CD4-positive, alpha-beta T cell (primary cell): ENCODE measurements at places on chromosomes 1 and 21.
A peak's percentile ranks its signal among the peaks of the same experiment; 100 is the strongest.

DNA sequence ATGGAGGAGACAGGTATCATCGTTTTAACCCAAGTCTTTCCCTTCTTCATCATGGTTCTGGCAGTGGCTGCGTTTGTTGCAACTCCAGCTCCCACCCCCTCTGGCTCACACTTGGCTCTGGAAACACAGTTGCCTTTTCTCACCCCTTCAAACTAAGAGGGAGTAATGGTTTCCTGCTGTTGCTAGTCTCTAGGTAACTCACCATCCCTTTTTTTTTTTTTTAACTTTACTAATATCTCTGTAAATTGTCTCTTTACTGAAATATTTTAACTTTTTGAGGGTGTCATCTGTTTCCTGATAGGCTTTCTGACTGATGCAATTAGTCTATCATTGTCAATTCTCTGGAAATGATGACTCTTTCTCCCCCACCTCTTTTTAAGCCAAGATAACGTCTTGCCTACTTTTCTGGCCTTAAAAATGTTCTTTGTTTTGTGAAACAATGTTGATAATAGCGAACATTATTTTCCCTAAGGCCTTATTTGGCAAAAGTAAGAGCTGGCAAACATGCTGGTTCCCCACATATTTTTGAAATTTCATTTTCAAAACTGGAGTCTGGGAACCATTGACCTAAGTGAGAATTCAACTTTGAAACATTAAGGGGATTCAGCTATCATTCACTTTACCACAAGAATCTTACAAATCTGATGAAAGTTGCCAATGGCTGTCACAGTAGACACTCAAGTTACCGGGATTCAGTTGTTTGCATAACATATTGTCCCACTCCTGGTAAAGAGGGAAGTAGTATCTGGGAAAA lies 85.3 kb downstream of the LEPR start:
- no peak for DNase-seq

GRCh38 chr21:17925000-17925610 lies 105.9 kb upstream of the C21orf91 start:
- peak; percentile 42 for DNase-seq

DNA sequence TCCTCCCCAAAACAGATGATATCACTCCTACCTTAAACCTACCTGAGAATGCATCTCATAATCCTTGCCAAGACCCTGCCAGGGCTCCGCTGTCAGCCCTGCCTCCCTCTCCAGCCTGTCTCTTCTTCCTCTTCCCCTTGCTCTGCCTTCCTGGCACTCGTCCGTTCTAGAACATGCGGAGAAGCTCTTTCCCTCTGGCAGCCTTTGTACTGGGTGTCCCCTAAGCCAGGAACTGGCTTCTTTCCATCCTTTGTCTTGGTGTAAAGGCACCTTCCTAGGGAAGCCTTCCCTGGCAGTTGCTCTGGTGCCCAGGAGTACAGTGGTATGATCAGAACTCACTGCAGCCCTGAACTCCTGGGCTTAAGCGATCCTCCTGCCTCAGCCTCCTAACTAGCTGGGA lies 36.1 kb downstream of the CTNNBIP1 start:
- no peak for DNase-seq

DNA sequence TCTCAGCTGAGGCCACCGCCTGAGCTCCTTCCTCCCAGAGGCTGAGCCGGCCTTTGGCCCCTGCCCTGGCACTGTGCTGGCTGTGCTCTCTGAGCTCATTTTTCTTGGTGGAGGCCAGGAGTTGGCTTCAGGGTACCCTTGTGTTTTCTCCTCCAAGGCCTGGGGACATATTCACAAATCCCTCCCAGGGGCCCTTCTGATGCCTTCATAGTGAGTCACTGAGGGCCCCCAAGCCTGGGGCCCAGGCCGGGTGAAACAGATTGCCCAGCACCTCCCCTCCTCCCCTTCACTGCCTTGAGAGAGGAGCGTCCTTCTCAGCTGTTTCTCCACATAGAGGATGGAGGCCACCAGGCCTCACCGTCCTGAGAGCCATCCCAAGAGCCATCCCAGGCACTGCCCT lies 105.8 kb downstream of the SIK1 start:
- DNase-seq, result no peak

DNA sequence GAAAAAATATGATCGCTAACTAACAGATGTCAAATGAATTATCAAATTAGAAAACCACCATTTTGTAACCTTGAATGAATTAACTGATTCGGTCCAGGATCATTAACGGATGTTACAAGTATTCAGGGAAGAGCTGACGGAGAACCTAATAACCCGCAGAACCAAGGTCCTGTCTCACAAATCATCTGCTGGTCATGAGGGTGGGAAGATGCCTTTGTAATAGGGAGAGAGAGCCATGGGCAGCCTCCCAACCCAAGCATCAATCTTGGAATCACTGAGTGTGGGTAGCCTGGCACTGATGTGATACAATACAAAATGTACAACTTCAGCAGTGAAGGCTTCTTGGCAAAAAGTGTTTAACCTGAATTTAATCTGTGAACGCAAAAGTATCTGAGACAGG lies 89.6 kb upstream of the CLDN14 start:
- no peak for DNase-seq

DNA sequence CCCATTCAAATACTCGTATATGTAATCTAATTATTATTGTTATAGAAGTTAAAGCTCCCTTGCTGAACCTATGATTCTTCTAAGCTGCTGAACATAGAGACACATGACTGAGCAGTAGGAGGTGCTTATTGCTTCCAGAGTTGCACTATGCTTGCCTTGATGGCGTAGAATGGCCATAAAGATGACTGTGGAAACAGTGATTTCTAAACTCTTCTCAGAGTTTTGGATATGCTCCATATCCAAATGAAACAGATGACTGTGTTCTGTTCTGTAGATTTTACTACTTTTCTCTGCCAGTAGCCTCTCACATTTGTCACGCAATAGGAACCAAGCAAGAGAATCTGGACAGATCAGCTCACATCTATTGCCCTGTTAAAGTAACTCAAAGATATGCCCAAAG lies 88.1 kb upstream of the CACYBP start:
- DNase-seq, result no peak

DNA sequence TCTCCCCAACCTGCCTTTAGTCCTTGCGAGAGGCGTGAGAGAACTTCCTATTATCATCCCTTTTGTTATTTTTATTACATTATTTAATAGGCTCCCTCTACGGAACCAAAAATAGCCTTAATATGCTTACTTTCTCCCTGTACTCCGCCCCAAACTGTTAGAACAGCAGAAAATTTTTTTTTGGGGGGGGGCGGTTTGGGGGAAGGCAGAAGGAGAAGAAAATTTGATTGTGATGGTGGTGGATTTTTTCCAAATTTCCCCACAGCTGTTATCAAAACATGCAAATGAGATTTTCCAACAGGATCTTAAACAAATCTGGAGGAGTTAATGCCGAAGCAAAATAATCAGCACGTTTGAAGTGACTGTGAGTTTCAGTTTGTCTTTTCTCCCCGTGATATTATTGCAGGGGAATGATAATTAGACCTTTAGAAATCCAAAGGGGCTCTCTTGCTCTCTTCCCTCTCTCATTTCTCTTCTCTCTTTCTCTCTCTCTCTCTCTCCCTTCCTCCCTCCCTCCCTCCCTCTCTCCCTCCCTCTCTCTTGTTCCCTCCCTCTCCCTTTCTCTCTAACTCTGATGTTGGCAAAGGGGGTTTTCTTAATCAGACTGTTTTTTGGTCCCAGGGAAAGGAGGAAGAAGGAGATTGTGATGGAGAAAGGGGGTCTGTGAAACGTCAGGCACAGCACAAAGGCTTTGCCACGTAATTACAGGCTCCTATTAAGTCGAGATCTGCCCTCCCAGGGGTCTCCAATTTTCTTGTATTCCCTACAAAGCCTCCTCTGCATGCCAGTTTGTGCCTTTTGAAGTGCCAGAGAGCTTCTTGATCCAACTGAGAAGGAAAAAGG lies 1.1 kb upstream of the PRRX1 start:
- no peak for DNase-seq

GRCh38 chr1:1779691-1780597 lies 1.7 kb upstream of the NADK start:
- peak; percentile 59 for DNase-seq

DNA sequence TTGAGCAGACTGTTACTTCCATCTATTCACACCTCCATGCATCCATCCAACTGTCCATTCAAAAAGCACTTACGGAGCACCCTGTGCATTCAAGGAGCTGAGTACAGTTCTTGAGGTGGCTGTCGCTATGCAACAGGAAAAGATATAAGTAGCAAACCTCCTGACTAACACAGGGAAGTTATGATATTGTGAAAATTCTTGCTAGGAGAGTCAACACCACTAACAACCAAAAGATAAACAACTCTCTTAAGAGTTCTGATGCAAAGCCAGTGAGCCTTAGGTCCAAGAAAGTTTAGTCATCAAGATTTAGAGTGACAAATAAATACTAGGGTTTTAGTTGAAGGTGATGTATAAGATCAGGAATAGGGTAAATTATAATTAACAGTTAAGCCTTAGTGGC lies 44.5 kb upstream of the TRIM45 start:
- no peak for DNase-seq

GRCh38 chr1:175895966-175896365 lies 152.6 kb upstream of the TNR start:
- DNase-seq, result no peak

DNA sequence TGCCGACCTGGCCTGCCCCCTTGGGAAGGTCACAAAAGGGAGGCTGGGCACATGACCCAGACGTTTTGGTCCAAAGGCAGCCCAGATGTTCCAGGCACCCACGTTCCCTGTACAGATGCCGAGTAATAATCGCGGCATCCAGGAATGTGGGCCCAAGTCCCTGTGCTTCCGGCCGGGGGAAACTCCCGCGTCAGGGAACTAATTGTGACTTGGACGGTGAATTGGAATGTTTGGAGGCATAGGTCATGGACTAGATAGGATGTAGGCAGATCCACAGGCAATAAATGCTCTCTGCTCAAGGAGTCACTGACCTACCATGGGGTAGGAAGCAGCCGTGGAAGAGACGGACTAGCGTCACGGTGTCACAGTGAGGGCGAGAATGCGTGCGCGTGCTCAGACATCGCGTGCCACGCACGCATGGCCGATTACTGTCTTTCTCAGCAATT lies 178.4 kb downstream of the DUSP10 start:
- DNase-seq, result no peak

DNA sequence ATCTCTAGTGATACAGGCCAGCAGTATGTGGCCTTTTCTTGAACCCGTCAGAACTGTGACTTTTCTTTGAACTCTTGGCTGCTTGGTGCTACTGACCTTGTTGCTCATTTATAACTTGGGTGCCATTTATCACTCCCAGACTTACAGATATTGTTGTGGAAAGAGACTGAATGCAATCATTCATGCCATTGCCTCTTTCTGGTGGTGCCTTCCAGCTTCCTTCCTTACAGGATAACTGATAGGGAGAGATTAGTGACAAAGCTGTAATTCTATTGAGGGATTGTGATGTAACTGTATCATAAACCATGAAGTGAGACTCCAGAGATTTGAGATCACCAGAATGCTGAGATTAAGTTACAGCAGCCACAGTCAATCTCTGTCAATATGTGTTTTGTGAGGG lies 256.5 kb downstream of the USP25 start:
- DNase-seq, result no peak

GRCh38 chr1:3698660-3699408 lies 46.5 kb downstream of the TP73 start:
- DNase-seq, result no peak

DNA sequence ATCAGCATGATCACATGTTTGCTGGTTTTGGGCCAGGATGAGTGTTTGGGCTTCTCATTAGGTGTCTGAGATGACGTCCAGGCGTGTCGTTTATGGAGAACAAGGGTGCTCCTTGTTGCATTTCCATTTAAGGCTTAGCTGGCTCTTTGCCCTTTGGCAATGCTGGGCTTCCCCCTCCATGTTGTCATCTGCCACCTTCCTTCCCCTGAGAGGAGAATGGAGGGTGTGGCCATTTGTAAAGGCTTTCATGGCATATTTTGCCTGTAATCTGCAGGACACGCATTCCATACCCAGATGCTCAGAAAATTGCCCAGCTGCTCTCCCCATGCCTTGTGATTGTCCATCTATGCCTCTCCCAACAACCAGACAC lies 27.7 kb downstream of the PKP1 start:
- DNase-seq, result no peak

GRCh38 chr1:198809247-198809646 lies 170.4 kb downstream of the PTPRC start:
- no peak for DNase-seq

DNA sequence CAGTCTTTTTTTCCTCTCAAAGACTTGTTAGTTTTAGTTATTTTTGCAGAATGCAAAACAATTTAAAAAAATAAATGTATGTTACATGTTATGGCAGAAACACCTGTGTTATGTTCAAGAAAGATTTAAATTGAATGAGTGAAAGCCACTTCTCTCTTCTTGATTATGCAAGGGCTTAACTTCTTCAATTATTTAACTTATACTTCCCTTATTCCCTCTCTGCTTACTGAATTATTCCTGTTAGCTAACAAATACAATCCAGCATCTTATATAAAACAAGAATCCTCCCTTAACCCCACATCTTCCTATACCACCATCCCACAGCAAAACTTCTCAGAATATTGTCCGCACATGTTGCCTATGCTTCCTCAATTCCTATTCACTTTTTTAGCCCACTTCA lies 10.7 kb upstream of the FCER1A start:
- no peak for DNase-seq
